ENCODE measurements at places on chromosomes 1 and 21.

DNA sequence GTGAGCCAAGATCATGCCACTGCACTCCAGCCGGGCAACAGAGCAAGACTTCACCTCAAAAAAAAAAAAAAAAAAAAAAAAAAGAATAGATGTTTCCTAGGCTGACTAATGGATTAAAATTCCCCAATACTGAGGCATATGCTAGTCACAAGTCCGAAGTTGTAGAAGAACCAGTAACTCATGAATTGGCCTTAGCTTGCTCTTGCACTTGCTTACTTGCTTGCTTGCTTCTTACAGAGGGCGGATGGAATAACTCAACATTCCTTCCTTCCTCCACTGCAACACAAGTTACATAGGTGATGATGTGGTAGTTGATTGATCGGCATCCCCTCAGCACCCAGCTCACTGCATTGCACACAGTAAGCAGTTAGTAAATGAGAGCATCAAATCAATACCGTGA is 2.8 kb upstream of the TARS2 start:
- DNase-seq = no peak

DNA sequence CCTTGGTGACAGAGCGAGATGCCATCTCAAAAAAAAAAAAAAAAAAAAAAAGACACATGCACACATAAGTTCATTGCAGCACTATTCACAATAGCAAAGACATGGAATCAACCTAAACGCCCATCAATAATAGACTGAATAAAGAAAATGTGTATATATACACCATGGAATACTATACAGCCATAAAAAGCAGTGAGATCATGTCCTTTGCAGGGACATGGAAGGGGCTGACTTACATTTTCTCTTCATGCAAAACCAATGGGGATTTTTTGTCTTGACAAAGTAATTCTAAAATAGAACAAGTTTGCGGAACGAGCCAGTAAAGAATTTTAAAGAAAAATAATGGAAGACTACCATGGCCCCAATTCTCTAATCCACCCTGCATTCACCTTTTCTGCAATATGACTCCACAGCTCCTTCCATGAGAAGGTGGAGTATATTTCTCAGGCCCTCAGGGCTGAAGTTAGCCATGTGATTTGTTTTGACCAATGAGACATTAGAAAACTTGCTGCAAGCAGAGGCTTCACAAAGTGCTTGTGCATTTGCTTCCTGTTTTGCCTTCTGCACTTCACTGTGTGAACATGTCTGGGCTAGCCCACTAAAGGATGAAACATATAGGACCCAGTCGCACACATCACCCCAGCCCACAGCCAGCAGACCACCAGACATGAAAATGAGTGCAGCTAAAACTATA is 78.8 kb upstream of the NR5A2 start:
- DNase-seq = no peak

DNA sequence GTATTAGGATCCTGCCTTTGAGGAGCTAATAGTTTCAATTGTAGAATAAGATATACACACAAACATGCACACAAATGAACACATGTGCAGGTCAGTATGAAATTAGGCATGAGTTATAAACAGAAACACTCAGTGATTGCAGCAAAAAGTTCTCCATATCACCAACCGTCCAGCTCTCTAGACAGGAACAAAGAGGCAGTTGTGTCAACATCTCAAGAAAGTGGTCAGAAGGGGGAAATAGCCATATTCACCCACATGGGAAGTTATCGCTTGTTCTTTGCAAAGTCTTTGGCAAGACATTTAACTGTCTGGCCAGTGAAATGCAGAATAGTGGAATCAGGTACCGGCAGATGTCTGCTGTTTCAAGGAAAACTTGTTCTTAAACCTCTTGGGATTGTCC is 29.4 kb upstream of the PIGC start:
- DNase-seq = no peak

DNA sequence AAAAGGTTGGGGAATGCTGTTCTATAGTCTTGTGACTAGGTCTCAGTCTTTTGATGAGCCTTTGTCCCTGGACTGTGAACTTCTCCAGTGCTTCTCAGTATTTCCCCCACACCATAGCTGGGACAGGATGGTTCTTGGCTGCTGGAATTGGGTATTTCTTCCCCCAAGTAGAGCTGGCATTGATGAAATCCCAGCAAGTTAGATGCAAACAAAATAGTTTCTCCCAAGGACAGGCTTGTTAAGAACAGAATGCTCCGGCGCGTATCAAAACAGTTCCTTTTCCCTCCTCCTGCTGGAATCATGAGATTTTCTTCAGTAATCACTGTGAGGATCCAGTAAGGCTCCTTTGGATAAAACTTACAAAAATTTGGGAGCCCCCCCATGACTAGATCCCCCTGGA is 162.6 kb downstream of the PIK3R3 start:
- no peak for DNase-seq

- no peak for DNase-seq
Measured at GRCh38 chr21:43367296-43367695, 59.6 kb downstream of the SIK1 start.

- DNase-seq = no peak
Measured at GRCh38 chr1:230705289-230706019, 8.5 kb downstream of the AGT start.

- DNase-seq = no peak
Measured at GRCh38 chr1:6414443-6414844, 5.3 kb downstream of the HES2 start.

- peak; percentile 79 for DNase-seq
Measured at GRCh38 chr1:43530483-43531106, at the start of gene PTPRF. Gene PTPRF (plus strand): TSS chr1:43530883. CDS start chr1:43545076, 14,193 bp downstream.

GRCh38 chr1:166116026-166116425 is 50.8 kb downstream of the FAM78B start:
- DNase-seq = no peak

GRCh38 chr1:114737314-114737849 is 20.4 kb downstream of the CSDE1 start:
- DNase-seq = no peak

- peak; percentile 19 for DNase-seq
Measured at GRCh38 chr21:46113497-46114176, 15.7 kb downstream of the COL6A2 start.

GRCh38 chr1:2328676-2329455 is 62.5 kb downstream of the MORN1 start:
- no peak for DNase-seq

GRCh38 chr1:215824245-215824644 is 257.1 kb downstream of the KCTD3 start:
- DNase-seq = no peak

DNA sequence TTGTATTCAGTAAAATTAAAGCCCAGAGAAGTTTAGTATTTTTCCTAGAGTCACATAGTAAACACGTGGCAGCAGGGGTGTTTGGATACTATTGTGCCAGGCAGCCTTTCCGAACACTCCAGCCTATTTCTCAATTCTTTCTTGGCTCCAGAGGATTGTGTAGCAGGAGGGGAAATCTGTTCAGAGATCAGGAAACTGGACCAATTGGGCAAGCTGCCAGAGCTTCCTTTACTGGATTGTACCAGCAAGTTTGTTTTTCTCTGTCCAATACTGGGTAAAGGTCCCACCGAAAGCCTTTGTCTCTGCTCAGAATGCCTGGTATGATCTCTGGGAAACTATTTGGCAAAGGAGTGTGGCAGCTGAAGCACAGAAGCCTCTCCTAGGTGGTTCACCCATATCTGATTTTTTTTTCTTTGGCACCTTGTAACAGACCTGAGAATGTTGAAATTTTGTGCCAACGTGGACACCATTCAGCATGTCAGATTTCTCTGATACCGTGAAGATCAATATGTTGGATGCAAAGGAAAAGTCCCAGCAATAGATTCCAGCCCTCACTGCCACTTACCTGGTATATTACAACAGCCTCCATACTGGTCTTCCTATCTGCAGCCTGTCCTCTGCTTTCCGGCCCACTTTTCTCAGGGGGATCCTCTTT is 126.2 kb downstream of the FGGY start:
- DNase-seq = no peak

DNA sequence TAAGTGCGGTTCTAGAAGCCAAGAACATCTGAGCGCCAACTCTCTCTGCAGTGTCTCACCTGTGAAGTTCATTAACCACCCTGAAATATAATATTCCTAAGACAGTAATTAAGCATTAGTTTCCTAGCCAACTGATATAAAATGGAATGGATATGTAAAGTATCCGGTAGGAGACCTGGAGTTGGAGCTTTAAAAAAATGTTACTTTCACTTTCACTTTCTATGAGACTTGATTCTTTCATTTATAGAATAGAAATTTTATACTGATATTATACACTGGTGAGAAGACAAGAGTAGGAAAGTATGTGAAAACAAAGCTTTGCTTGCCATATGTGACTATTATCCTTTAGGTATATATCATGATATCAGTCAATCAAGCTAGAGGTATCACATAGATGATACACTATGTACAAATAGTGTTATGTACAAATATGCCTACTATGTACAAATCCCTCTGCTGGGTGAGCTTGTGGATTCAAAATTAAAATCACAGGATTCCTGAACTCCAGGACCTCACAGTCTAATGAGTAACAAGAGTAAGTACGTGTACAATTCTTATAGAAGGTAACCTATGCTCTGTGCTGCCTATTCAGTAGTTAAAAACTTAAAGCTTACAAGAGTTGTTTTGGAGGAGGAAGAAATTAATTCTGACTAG is 934.2 kb downstream of the TTLL7 start:
- DNase-seq = no peak

DNA sequence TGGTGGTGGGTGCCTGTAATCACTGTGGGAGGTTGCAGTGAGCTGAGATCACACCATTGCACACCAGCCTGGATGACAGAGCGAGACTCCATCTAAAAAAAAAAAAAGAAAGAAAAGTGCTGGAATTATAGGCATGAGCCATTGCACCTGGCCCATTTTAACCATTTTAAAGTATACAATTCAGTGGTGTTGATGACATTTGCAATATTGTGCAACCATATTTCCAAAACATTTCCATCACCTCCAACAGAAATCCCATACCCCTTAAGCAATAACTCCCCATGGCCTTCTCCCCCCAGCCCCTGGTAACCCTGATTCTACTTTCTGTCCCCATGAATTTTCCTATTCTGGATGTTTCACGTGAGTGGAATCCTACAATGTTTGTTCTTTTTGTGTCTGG is 11.0 kb upstream of the GPR157 start:
- DNase-seq = no peak

- no peak for DNase-seq
Measured at GRCh38 chr1:197003132-197003531, 25.8 kb downstream of the CFHR5 start.

GRCh38 chr21:29181799-29182470 is 51.5 kb downstream of the MAP3K7CL start:
- DNase-seq = no peak

- DNase-seq = no peak
Measured at GRCh38 chr1:57704811-57705210, 281.0 kb upstream of the DAB1 start.
